ENCODE measurements at places on chromosomes 13 and 19. TPM values are rescaled to one million over a fixed set of nuclear protein-coding genes. Genes with fewer than 3 reads are reported as not detected.

GRCh38 chr13:51237386-51237785, 15.2 kb downstream of the FAM124A start:
- ATAC-seq: no peak

Gene SERTM1
- not detected for total RNA-seq

GRCh38 chr13:104289400-104289799, 1223.2 kb upstream of the SLC10A2 start:
- ATAC-seq: no peak

- ATAC-seq: no peak
Observed at GRCh38 chr13:31267126-31267784, 67.5 kb downstream of the B3GLCT start.

Gene FUT1
- total RNA-seq: 2.0 TPM
